ENCODE measurements at places on chromosomes 7 and 10. TPM values are rescaled to one million over a fixed set of nuclear protein-coding genes. Genes with fewer than 3 reads are reported as not detected.

The C10orf105 gene
- 0.09 TPM for total RNA-seq

DNA sequence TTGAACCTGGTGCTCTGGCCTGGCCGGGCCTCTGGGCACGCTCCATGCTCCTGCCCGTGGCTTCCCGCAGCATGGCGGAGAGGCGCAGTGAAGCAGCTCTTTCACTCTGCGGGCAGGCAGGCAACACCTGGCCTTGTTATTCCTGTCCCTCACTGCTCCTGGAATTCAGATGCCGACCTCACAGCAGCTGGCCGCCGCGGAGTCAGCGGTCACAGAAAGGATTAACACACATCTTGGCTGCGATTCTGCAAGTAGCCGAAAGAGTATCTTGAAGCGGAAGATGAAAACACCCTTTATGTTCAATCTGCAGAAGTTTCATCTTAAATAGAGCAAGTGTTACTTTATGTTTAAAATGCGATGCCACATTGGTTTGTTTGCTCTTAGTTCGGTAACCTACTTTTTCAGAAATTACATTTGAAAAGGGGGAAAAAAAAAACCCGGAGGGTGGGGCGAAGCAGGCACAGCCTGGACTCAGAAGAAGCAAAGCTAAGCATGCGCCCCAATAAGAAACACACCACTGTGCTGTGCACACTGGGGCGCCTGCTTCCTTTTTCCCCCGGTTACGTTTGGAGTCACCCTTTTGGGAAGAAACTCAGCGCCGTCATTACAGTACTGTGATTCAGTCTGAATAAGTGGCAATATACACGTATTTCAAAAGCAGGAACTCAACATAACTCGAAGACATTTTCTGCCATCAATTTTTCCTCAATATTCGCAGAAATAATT lies 42.3 kb downstream of the BRI3 start:
- no peak overlapping the region for H3K27ac ChIP-seq
- peaks cover 24% of the 10 kb centered on the region for H3K27me3 ChIP-seq
- DNase-seq = no peak
- no peak overlapping the region for H3K4me3 ChIP-seq

The SUGCT gene
- total RNA-seq = 1.1 TPM

DNA sequence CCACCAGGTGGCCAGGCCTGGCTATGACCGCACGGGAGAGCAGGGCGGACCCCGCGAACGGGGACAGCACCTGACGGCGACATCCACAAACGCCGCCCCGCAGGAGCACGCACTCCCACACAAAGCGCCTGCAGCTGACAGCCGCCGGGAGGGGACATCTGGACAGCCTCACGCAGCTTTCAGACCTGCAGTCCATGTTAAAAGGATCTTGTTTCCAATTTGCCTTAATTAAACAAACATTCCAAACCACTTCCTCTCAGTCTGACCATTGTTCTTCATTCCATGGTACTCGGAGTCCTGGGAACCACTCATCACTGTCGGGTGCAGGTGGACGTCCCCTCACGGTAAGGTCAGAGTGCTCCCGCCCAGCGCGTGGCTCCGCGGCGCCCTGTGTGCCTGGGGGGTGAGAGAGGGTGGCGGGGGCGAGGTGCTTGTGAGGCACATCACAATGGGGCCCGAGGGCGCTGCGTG lies 5.9 kb upstream of the GPER1 start:
- H3K27ac ChIP-seq = no peak overlapping the region
- no peak for DNase-seq
- no peak overlapping the region for H3K4me3 ChIP-seq

The ELAPOR2 gene
- total RNA-seq = 36.3 TPM

GRCh38 chr7:25731068-25731845 lies 420.7 kb upstream of the NFE2L3 start:
- H3K36me3 ChIP-seq = no peaks in the 10 kb centered on the region
- no peak for DNase-seq
- H3K27me3 ChIP-seq = no peaks in the 10 kb centered on the region
- H3K27ac ChIP-seq = no peak overlapping the region

DNA sequence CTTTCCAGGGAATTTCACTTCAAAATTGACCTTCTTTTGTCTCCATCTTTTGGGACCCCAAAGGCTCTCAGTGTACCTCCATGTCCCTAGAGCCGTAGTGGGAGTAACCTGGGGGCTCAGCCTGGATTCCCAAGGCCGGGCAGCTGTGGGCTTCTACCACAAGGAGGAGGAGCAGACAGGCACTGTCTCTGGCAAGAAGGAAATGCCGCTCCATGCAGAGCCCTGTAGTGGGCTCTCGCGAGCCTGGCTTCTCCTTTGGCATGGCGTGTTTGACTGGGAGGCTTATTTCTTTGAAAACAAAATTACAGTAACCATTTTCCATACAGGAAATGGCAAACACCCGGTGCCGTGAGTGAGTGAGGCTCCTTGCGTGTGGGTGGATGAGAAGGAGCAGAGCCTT lies 76.8 kb upstream of the FAM180A start:
- peaks cover 84% of the 10 kb centered on the region for H3K27me3 ChIP-seq
- no peak overlapping the region for H3K4me3 ChIP-seq
- H3K27ac ChIP-seq = no peak overlapping the region
- no peaks in the 10 kb centered on the region for H3K36me3 ChIP-seq

DNA sequence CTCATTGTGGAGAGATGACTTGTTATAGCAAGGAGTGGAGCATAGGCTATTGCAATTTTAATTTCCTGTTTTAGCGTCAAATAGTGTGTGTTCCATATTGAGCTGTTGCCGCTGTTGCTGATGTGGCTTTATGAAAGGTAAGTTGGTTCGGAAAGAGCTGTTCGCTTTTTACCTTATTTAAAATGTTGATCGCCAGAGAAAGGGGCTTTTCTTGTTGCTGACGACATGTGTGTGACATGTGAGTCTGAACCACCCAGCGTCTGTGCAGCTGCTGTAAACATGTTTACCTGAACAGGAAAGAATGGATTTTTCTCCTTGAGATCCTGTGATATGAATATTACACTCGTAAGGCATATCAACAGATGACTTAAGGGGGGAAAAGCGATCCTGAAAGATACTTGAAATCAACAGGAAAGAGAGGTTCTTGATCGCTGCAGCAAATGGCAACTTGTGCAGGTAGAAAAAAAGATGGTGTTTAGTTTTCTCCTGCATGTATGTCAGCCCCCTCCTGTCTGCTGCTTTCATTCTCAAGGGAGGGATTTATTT lies 2.5 kb downstream of the ZEB1 start:
- H3K27me3 ChIP-seq = peaks cover 5% of the 10 kb centered on the region
- no peak for DNase-seq
- H3K4me1 ChIP-seq = peaks cover 7% of the 10 kb centered on the region
- no peak overlapping the region for H3K4me3 ChIP-seq
- no peak overlapping the region for H3K27ac ChIP-seq
- no peaks in the 10 kb centered on the region for H3K36me3 ChIP-seq

GRCh38 chr10:93319896-93320295 lies 162.2 kb downstream of the MYOF start:
- DNase-seq = no peak
- H3K27me3 ChIP-seq = no peaks in the 10 kb centered on the region
- no peaks in the 10 kb centered on the region for H3K36me3 ChIP-seq
- H3K4me1 ChIP-seq = no peaks in the 10 kb centered on the region
- H3K27ac ChIP-seq = no peak overlapping the region

The ANKIB1 gene
- total RNA-seq = 18.9 TPM

- no peaks in the 10 kb centered on the region for H3K4me1 ChIP-seq
- no peaks in the 10 kb centered on the region for H3K36me3 ChIP-seq
- no peak for DNase-seq
- no peaks in the 10 kb centered on the region for H3K27me3 ChIP-seq
These were observed 12.7 kb downstream of the TAS2R38 start for GRCh38 chr7:141960687-141961422.

The SORBS1 gene
- 6.2 TPM for total RNA-seq
